Activated T-helper 1 cell treated with anti-CD3 and anti-CD28 coated beads, Interleukin-12 subunit alpha, Interleukin-12 subunit beta, Interleukin-2, Interleukin-4 antibody, amounts not matched to agents 30 ng/mL and 10 ng/mL and 1 ng/mL, durations not matched to agents 14 hours and 24 hours and 36 hours (primary cell): ENCODE measurements at places on chromosomes 3 and 15. TPM values are rescaled to one million over a fixed set of nuclear protein-coding genes. Genes with fewer than 3 reads are reported as not detected.

DNA sequence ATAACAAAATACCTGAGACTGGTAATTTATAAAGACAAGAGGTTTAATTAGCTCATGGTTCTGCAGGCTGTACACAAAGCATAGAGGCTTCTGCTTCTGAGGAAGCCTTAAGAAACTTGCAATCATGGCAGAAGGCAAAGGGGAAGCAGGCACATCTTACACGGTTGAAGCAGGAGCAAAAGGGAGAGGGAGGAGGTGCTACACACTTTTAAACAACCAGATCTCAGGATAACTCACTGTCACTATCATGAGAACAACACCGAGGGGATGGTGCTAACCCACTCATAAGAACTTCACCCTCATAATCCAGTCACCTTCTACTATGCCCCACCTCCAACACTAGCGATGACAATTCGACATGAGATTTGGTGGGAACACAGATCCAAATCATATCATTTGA lies 54.4 kb downstream of the ATP8B4 start:
- peak overlapping the region; percentile 86 for H3K27ac ChIP-seq
- H3K27me3 ChIP-seq: no peaks in the 10 kb centered on the region
- no peak for DNase-seq
- peak overlapping the region; percentile 2 for H3K4me3 ChIP-seq
- peaks cover 32% of the 10 kb centered on the region for H3K36me3 ChIP-seq

The GOLGA8S gene
- 0.08 and 0.15 TPM in 2 replicates for total RNA-seq

- no peaks in the 10 kb centered on the region for H3K27me3 ChIP-seq
- no peak for DNase-seq
- H3K4me1 ChIP-seq: no peaks in the 10 kb centered on the region
- no peak overlapping the region for H3K4me3 ChIP-seq
- H3K36me3 ChIP-seq: no peaks in the 10 kb centered on the region
Measured at GRCh38 chr15:37678124-37678523, 256.3 kb upstream of the TMCO5A start.

DNA sequence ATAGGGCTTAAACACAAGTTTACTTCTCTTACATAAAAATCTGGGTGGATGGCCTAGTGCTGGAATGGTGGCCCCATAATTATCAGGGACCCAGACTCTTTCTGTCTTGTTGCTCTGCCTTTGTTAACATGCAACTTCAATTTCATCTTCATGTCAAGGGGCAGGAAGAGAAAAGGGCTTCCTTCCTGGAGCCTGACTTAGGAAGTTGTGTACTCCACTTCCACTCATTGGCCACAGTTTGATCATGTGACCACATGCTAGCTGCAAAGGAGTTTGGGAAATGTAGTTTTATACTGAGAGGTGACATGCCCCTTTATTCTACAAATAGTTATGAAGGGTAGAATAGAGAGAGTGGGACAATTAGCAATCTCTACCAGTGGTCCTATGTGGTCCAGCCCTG lies 39.3 kb downstream of the RHCG start:
- DNase-seq: no peak
- peaks cover 6% of the 10 kb centered on the region for H3K27me3 ChIP-seq
- no peaks in the 10 kb centered on the region for H3K4me1 ChIP-seq
- no peak overlapping the region for H3K27ac ChIP-seq
- no peak overlapping the region for H3K4me3 ChIP-seq

DNA sequence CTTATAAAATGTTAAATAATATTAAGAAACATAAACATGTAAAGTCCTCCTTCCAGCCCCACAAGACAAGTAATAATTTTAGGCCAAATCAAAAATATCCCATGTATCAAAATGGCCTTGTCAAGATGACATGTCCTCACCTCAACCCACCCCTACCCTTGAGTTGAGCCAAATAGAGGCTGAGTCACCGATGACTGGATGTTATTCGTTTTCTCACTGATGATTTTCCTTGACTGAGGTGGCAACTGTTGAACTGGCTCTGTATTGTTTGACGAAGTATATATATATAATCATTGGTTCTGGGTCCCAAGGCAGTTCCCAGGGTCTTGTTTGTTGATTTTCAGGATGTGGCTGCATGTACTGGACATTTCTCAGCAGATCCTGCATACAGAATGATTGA lies 75.3 kb downstream of the TMEM108 start:
- no peaks in the 10 kb centered on the region for H3K4me1 ChIP-seq
- no peak overlapping the region for H3K4me3 ChIP-seq
- no peak overlapping the region for H3K27ac ChIP-seq

DNA sequence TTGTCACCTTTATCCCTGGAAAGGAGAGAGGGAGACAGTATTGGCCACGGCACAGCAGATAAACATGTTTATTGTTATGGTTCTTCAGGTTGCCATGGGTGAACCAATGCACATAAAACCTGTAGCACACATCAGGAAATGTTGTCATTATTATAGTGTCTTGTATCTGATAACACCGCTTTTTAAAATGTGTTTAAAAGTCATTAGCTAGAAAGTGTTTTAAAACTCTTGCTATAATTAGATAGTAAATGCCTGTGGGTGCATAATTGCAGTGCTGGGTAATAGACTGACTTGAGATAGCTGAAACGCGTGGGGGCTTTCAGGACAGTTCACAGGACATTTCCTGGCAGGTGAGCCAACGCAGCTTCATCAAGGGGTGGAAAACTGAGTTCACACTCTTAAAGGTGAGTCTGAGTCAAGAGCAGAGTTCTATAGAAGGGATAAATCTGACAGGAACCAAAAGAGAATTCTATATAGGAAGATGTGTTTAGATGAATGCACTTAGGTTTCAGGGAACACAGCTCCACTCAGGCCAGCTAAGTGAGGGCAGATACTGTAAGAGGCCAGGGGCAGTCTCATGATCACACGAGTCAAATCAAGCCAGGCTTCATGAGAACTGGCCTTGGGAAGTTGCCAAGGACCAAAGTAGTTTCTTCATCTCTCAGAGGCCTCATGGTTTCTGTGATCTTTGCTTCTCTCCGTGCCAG lies 35.6 kb upstream of the PPP4R2 start:
- H3K4me3 ChIP-seq: no peak overlapping the region
- peaks cover 2% of the 10 kb centered on the region for H3K36me3 ChIP-seq
- no peak overlapping the region for H3K27ac ChIP-seq
- DNase-seq: no peak

The GOLGA8N gene
- 6.2 and 7.7 TPM in 2 replicates for total RNA-seq

DNA sequence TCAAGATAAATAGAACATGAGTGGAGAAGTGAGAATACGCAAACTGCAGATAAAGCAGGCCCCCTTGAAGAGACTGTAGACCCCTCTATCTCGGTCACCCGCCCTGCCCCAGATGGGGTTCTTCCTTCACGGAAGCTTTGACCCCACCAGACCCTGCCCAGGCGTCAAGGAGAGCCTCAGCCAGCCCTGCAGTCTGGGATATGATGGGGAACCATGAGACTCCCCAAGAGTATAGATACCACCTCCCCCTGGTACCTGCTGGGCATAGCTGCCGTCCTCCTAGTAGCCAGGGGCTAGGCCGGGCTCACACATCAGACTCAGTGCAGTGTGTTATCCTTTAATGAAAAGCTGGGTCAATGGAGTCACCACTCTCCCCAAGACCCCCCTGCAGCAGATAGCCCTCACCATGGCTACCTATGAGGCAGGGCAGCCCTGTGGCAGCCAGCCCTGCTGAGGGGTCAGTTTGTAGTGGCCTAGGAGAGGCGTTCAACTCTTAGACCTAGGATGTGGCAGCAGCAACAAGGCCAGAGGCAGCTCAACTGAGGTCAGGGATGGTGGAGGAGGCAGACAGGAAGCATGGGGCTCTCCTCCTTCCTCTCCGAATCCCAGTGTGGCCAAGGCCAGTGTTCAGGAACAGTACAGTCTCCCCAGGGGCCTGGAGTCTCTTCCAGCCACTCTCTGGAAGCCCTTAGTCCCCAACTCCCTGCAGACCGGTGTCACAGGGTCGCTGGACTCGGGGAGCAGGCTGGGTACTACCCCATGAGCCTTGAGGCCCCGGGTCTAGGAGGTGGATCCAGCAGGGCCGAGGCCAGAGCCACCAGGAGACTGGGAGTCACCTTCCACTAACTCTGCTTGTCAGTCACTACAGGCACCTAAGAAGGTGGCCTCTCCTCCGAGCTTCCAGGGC lies 26.1 kb downstream of the PLXNB1 start:
- no peaks in the 10 kb centered on the region for H3K36me3 ChIP-seq
- H3K27me3 ChIP-seq: no peaks in the 10 kb centered on the region
- no peaks in the 10 kb centered on the region for H3K4me1 ChIP-seq
- no peak for DNase-seq
- H3K27ac ChIP-seq: no peak overlapping the region

DNA sequence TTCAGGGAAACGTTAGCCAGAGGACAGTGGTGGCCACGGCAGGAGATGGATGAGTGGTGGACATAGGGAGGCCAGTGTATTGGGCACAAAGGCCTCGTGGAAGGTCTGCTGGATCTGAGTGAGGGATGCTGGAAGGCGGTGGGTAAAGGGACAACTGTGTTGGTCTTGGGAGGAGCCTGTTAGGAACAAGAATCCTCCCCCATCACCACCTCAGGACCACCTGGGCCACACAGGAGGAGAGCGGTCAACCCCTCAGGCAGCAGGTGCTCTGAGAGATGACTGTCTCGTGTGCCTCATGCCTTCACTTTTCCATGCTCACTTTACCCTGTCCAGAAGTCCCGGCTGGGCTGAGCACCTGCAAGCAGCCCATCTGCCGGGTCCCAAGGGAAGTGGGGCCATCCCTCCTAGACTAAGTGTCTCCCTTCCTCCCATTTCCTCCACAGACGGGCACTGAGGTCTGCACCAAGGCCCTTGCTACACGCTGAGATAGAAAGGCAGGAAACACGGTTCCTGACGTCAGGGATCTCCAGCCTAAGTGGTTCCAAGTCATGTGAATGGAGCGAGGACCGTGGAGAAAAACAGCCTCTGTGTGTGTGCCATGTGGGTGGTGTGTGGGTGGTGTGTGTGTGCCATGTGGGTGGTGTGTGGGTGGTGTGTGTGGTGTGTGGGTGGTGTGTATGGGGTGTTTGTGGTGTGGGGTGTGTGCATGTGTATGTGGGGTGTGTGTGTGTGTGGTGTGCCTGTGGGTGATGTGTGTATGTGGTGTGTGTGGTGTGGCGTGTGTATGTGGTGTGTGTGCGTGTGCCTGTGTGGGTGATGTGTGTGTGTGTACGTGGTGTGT lies 47.8 kb upstream of the CTSH start:
- H3K27ac ChIP-seq: peak overlapping the region; percentile 61
- no peak for DNase-seq
- H3K27me3 ChIP-seq: peaks cover 10% of the 10 kb centered on the region
- peaks cover 19% of the 10 kb centered on the region for H3K4me1 ChIP-seq
